Panc1 (cell line): ENCODE measurements at places on chromosomes 12 and 14.

DNA sequence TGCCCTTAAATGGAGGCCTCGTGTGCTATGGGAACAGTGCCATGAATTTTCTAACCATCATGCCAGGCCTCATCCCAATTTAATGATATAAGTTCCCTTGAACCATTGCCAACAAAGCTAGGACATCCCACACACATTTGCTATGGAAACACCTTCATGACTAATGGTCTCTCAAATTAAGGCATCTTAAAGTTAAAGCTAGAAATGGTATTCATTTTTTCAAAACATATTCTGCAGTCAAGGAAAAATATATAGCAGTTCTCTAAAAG lies 117.3 kb downstream of the BTG1 start:
- DNase-seq, result no peak

DNA sequence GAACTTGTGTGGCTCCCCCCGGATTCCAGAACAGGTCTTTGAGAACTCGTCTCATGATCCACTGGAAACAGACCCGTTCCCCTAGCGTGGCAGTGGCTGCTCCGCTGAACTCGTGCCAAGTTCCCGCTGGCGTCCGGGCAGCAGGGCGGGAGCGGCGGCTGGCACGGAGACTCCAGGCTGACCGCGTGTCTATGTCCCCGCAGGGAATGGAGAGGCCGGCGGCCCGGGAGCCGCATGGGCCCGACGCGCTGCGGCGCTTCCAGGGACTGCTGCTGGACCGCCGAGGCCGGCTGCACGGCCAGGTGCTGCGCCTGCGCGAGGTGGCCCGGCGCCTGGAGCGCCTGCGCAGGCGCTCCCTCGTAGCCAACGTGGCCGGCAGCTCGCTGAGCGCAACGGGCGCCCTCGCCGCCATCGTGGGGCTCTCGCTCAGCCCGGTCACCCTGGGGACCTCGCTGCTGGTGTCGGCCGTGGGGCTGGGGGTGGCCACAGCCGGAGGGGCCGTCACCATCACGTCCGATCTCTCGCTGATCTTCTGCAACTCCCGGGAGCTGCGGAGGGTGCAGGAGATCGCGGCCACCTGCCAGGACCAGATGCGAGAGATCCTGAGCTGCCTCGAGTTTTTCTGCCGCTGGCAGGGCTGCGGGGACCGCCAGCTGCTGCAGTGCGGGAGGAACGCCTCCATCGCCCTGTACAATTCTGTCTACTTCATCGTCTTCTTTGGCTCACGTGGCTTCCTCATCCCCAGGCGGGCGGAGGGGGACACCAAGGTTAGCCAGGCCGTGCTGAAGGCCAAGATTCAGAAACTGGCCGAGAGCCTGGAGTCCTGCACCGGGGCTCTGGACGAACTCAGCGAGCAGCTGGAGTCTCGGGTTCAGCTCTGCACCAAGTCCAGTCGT lies 1.5 kb downstream of the APOLD1 start:
- DNase-seq, result no peak

DNA sequence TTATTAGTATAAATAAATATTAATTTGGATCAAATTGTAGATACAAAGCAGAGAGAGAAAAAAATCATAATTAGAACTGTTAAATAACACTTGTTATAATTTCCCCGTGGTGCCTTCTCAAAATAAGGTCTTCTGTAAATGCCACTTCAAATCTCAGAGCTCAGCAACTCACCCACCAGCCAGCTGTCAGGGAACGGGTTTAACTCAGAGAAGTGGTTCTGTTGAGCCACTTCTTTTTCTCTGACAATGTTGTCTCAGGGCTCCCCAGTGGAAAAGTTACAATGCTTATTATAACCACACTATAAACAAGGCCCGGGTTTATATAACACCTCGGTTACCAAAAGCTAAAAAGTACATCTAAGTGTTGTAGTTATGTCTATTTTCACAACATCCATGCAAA lies 452.6 kb downstream of the GLT1D1 start:
- no peak for DNase-seq

- DNase-seq, result no peak
Observed at GRCh38 chr14:78018283-78018682, 151.9 kb upstream of the NRXN3 start.

DNA sequence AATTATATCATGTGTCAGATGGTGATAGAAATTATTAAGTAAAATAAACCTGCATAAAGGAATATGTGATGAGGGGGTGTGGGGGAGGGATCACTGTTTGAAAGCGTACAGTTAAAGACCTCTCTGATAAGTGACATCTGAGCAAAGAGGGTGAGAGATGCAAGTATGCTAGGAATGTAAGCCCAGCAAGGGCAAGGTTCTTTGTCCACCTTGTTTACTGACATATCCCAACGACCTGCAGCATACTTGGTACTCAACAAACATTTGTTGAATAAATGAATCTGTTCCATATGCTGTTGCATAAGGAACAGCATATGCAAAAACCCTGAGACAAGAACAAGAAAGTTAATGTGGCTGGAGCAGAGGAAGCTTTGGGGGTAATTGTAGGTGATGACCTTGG lies 12.0 kb upstream of the MDM1 start:
- no peak for DNase-seq

GRCh38 chr12:70451528-70451927 lies 85.4 kb downstream of the KCNMB4 start:
- DNase-seq, result no peak

DNA sequence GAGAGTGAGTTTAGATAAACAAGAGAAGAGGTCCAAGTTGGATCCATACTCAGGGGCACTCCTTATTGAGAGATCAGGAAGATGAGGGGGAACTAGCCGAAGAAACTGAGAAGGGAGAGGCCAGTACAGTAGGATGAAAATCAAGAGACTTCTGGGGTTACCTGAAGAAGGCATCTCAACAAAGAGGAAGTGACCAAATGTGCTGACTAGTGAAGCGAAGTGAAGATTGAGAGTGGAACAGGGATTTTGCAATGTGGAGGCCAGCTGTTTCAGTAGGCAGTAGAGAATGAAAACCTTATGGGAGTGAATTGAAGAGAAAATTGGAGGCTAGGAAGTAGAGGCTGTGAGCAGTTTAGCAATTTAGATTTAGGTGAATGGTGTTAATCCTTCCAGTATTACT lies 153.0 kb downstream of the SYNE2 start:
- DNase-seq, result no peak

DNA sequence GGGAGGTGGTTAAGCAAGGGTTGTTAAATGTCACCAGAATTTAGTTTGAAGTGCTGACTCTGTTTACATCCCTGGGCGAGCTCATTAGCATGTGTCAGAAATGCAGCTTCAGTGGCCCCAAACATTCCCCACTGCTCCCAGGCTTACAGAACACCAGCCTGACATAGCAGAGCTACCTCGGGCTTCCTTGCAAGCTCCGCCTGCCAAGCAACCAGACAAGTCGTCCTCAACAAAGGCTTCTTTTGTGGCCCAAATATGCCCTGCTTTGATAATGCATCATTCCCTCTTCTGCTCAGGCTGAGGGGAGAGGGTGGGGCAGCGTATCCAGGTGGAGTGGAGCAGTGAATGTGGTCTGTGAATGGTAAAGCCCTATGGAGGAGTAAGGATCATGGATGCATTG lies 28.0 kb downstream of the ERH start:
- no peak for DNase-seq

DNA sequence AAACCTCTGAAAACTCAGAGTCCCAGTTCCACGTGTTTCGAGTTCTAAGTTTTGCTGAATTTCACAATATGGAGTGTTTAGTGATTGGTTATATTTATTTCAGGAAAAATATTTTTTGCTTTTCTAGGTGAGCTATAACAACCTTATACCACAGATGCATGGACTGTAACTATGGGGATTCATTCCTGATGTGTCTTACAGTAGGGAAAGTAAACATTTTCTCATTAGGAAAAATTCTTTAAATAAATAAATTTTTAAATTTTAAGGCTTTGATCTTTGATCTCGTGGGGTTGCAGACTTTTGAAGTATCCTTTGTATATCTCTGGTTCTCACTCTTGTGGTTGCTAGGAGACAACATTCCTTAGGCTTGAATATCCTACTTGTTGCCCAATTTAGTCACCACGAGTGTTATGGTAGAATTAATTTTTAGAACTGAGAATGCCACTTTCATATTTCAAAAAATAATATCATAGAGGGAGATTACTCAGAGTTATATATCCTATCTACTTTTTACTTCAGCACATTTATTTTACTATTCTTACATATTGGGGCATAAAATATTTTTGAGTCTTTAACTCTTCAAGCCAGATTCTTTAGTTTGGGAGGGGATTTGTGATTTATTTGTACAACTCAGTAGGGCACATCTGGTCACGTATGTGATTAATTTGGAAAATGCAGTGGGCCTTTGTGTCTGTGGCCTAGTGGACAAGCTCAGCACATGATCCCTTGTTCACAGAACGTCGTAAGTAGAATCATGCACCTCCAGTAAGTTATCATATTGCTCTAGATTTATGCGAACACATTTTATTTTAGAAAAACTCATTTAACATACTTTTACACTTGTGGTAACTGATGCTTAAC lies 224.0 kb downstream of the TTC6 start:
- no peak for DNase-seq

DNA sequence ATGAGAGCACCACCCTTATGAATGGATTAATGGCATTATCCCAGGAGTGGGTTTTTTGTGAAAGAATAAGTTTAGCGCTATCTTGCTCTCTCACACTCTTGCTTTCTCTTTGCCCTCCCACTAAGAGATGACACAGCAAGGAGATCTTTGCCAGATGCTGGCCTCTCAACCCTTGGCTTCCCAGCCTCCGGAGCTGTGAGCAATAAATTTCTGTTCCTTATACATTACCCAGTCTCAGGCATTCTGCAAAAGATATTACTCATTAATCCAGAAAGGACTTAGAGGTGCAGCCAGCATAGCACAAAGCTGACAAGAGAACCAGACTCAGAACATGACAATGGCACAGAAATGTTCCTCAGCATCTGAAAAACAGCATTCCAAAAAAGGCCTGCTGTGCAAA lies 190.6 kb downstream of the ITPR2 start:
- no peak for DNase-seq

DNA sequence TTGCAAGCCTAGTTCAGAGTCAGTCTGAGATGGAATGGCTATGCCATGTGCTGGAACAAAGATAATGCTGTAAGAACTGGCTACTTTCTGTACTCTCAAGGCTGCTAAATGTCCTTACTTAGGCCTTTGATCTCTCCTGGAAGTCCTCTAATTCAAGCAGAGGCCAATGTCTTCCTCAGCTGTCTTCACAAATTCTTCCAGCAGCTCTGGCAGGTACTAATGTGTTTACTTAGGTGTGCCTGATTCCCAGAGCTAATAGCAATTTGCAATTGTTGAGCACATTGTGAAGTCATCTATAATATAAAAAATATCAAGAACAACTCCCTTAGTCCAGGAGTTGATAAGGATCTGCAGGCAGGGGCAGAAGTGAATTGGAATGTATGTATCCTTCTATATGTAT lies 3.8 kb upstream of the MYF5 start:
- DNase-seq, result no peak

DNA sequence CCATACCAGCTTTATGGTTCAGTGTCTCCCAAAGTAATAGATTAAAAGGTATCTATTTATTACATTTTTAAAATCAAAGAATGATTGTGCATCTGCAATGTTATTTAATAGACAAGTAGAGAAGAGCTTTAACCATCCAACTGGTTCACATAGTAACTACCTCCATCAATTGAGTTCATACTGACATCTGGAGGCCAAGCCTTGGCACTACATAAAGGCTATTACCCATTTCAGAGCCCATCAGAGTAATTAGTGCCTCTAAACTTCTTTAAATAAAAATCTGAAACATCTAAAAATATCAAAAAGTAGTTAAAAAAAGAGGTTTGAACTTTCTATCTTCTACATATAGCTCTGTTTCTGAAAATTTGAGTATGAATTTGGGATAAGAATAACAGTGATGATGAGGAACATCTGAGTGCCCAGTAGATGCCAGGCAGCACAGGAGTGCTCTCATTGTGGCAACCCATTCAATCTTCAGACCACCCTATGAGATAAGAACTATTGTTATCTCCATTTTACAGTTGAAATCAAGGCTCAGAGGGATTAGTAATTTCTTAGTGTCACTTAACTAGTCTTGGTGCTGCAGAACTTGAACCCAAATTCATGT lies 132.9 kb upstream of the DAAM1 start:
- peak; percentile 24 for DNase-seq

- DNase-seq, result no peak
Observed at GRCh38 chr14:46034305-46034704, 617.3 kb downstream of the RPL10L start.

- DNase-seq, result no peak
Observed at GRCh38 chr14:95815226-95815690, 61.4 kb upstream of the TUNAR start.

GRCh38 chr12:28180786-28181185 lies 9.5 kb upstream of the CCDC91 start:
- no peak for DNase-seq

GRCh38 chr14:57833323-57833722 lies 32.6 kb downstream of the SLC35F4 start:
- DNase-seq, result peak; percentile 92

GRCh38 chr14:35331605-35332516 lies 39.7 kb downstream of the PSMA6 start:
- no peak for DNase-seq

DNA sequence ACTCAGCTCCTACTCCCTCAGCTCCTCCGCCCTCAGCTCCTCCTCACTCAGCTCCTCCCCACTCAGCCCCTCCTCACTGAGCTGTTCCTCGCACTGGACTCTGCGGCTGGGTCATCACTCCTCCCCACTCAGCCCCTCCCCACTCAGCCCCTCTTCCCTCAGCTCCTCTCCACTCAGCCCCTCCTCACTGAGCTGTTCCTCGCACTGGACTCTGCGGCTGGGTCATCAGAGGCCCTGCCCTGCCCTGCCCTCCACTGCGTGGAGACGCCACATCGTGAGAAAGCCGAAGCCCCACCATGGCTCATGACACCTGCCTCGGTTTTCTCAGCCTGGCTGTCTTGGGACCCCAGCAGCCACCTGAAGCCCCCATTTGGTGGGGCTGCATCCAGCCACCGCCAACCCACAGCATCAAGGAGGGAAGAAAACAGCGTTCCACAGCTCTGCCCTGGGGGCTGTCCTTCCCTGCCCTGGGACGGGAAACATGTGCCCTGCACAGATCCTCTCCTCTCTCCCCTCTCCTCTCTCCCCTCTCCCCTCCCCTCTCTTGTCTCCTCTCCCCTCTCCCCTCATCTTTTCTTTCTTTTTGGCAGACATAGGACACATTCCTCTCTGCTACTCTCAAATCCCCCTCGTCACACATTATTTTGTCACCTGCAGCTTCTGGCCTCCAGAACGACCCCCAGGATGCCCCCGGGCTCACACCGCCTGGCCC lies 17.7 kb downstream of the NOC4L start:
- DNase-seq, result no peak

DNA sequence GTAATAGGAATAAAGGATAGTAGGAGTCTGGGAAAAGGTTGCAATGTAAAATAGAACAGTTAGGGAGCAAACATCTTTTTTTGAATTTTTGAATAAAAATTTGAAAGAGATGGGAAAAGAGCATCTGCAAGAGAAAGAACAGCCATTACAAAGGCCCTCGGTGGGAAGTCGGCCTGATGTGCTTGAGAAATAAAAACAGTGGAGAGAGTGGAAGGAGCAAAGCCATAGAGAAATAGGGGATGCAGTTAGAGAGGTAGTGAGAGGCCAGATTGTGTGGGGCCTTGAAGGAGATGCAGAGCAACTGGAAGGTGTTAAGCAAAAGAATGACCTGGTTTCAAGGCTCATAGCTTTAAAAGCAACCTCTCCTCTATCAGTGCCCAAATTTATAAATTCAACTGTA lies 409.8 kb downstream of the RERGL start:
- no peak for DNase-seq

GRCh38 chr14:75333606-75334548 lies 55.2 kb downstream of the FOS start:
- no peak for DNase-seq
